ENCODE measurements at places on chromosomes 12 and 14. TPM values are rescaled to one million over a fixed set of nuclear protein-coding genes. Genes with fewer than 3 reads are reported as not detected.

DNA sequence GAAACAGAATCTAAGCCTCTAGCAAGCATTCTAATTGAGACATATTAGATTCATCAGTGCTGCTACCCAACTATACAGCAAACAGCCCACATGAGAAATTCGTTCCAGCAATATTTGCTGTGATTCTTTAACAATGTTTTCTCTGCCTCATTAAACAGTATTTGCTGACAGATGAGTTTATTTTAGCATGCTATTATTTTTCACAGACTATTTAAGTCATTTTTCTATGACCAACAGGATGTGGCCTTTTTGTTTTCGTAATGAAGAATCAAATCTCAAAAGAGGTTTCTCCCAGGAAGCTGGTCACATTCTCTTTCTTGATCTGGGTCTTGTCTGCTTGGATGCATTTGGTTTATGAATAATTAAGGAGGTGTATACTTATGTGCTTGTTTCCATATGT lies 23.2 kb upstream of the SERPINA12 start:
- DNase-seq: no peak

DNA sequence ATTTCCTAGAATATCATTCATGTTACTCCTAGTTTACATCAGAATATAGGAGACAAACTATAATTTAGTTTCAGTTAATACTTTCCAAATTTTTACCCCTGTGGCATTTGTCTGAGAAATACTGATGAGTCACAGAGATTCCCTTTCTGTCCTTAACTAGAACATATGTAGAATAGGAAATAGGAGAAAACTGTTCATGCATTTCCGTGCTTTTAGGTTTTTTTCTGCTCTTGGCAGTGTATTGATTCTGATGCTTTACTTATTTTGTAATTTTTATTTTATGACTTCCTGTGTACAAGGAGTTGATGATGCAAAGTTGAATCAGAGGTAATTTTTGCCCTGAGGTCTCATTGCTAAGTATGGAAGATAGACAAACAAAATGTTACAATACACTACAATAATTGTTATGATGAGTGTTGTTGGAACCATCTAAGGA lies 23.0 kb downstream of the MNAT1 start:
- DNase-seq: no peak

DNA sequence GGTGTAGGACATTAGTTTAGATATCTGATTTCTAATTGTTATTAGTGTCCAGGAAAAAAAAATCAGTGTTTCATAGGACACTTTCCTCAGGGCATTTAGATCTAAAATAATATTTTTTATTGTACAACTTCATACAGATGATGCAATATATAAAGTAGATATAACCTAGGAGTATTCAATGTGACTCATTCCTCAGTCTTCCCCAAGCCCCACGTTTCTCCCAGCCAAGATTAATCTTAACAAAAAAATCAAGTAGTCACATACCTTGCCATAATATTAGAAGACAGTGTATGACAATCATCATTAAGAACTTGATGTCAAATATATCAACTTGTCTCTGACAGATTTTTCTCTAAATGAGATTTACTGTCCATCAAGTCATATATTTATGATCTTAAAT lies 37.1 kb downstream of the PPFIA2 start:
- DNase-seq: no peak

Gene MSI1
- total RNA-seq: not detected

DNA sequence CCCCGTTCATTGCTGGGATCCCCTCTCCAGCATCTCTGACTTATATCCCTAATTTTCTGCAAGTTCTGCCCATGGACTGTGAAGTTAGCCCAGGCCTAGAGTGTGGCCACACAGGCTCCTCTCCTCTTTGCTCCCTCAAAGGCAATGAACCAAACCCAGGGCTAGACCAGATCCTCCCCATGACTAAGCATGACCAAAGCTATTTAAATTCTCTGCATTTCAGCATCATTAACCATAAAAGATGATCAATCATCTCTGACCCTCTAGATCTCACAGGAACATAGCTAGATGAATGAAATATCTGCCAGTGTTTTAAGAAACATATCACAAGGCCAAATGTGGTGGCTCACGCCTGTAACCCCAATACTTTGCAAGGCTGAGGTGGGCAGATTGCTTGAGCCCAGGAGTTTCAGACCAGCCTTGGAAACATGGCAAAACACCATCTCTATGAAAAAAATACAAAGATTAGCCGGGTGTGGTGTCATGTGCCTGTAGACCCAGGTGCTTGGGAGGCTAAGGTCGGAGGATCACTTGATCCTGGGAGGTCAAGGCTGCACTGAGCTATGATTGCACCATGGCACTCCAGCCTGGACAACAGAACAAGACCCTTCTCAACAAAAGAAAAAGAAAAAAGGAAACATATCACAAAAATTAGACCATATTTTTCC lies 2.2 kb upstream of the KRT3 start:
- no peak for DNase-seq

DNA sequence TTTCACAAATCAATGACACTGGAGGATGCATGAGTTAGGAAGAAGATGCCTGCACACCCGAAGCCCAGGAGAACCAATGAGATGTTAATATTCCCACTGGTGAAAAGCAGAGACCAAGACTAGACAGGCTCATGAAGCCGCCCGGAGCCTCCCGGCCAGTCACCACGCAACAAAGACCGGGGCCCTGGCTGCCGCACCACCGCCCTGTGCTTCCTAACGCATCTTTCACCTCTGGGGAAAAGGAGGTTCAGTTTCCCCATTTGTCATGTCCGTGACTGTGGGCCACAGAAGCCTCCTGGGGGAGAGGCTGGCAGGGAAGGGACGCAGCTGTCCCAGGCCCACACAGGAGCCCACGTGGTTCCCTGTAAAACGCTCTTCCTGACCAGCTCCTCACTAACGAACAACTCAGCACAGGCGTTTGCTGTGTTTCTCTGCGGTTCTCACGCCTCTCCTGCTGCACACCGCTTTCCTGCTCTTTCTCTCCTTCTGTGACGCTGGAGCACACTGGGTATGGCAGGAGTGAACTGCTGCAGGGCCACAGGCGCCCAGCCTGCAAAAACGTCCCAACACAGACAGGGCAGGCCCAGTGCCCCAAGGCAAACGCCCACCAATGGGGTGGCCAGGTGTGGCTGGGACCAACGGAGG lies 10.8 kb downstream of the RIMBP2 start:
- no peak for DNase-seq

Gene SYT1
- not detected for total RNA-seq

Gene RPL10L
- not detected for total RNA-seq

DNA sequence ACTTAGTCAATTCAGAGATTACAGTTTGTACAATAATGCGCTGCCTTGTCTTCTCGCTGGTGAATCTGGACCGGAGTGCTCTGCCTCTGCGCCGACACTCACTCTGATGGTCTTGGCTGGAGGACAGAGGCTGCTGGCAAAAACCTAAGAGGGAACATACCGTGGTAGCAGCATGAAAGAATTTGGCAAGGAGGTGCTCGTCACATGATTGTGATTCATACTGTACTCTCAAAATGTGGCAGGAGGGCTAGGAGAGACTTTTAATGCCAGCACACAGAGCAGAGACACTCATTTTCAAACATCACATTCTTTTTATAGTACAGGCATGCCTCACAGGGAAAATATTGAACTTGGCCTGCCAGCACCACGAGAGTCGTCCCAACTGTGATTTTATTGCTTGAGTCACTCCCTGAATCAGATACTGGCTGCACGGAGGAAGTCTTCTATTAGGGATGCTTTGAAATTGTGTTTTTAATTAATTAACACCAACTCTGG lies 67.8 kb downstream of the HMGA2 start:
- no peak for DNase-seq

Data from activated CD8-positive, alpha-beta T cell treated with anti-CD3 and anti-CD28 coated beads, Interleukin-2, amount 10 ng/mL, durations not matched to agents 7 days and 5 days (primary cell).